ENCODE measurements at places on chromosomes 13 and 19.

DNA sequence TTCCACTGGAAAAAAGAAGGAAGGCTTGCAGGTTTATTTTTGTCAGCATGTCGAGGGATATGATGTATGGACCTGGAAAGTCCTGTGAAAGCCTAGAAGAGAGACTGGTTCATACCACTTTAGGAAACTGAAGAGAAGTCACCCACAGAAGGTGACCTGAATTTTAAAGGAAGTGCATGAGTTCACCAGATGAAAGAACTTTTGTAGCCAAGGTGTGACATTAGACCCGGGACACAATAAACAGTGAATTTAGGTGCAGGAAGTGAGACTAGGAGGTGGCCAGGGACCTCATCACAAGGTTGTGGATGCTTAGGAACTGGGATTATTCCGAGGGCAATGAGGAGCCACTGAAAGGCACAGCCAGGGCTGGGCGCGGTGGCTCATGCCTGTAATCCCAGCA is 79.1 kb downstream of the ZNF429 start:
- no peak for DNase-seq

GRCh38 chr13:100140441-100140840 is 51.5 kb downstream of the PCCA start:
- DNase-seq: no peak

- no peak for DNase-seq
Observed at GRCh38 chr19:13208672-13209483, 58.7 kb downstream of the IER2 start.

- no peak for DNase-seq
Observed at GRCh38 chr19:15286688-15287365, 45.5 kb downstream of the BRD4 start.

- no peak for DNase-seq
Observed at GRCh38 chr13:79353693-79354092, 52.4 kb downstream of the RBM26 start.

DNA sequence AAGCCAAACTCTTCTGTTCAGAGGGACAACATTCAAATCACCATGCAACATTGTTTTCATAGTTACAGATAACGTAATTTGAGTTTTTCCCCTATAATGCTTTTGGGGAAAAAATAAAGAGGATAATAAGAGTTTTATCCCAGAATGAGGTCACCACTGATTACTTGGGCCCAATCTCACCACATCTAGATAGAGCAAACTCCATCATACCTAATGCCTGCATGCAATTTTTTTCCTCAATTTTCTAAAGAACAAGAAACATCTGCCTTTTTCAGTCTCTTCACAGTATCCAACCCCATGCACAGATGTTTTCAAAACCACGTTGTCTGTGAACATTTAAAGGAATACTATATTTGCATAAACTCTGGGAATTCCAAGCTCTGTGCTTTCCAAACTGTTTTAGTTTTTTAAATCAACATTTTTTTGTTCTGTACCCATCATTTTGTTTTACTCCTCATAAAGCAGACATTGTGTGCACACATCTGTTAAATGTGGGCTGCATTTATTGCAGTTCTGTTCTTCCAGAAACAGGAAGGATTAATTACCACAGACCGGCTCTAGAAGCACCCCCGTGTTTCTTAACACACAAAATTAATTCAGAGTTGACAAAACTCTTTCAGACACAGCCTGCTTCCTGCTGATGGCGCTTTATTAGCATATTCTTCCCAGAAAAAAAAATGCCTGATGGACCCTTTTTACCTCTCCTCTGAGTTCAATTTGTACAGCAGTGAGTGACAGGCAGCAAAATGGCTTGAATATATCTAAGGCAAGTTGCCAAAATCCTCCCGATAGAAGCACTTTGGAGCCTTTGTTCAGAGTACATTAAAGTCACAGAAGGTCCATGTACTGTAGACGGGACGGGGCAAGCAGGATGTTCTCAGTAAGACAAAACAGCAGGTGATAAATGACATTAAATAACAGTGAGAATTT is 1171.9 kb downstream of the EFNB2 start:
- no peak for DNase-seq

DNA sequence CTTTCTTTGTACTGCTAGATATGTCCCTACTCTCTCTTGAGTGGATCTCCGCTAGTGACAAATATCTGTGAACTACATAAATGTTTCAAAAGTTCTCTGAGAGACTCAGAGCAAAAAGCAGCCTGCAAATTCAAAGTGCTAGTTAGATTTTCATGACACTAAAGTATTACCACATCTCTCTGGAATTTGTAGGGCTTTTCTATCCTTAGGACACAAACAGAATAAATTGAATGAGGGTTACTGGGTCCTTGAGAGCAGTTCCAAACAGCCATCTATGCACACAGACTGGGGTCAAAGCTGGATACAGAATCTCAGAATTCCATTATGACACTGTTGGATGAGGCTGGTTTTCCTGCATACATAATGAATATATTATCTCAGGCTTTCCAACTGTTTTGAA is 953.2 kb downstream of the DIAPH3 start:
- DNase-seq: no peak

- no peak for DNase-seq
Observed at GRCh38 chr13:30916991-30917390, 10.9 kb downstream of the MEDAG start.

DNA sequence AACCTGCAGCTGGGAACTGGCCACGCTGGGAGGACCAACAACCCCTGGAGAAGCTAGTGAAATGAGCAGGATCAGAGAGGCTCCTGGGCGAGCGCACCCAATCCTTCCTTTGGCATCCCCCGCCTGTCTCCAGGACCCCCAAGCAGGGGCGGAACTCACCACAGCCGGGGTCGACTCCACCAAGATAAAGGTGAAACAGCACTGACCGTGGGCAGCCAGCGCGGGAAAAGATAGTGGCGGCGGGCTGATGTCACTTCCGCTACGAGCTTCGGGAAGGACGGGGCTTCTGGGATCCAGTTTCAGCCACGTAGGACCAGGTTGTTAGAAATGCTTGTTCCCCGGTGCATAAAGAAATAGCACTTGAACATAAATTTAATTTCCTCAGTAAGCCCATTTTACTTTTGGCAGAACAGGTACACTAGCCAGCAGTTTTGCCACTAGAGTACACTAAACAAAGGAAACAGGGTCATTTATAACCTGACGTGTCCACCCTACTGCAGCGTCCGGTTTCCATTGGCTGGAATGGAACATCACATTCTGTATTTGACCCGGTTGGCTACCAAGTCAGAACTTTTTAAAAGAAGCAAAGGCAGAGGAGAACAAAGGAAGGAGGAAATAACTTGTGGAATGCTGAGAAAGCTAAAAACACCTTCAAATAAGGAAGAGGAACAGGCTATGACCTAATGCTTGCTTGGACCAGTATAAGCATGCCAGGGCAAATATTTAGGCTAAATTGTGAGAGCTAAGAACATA is 25.5 kb upstream of the ZNF562 start:
- no peak for DNase-seq

DNA sequence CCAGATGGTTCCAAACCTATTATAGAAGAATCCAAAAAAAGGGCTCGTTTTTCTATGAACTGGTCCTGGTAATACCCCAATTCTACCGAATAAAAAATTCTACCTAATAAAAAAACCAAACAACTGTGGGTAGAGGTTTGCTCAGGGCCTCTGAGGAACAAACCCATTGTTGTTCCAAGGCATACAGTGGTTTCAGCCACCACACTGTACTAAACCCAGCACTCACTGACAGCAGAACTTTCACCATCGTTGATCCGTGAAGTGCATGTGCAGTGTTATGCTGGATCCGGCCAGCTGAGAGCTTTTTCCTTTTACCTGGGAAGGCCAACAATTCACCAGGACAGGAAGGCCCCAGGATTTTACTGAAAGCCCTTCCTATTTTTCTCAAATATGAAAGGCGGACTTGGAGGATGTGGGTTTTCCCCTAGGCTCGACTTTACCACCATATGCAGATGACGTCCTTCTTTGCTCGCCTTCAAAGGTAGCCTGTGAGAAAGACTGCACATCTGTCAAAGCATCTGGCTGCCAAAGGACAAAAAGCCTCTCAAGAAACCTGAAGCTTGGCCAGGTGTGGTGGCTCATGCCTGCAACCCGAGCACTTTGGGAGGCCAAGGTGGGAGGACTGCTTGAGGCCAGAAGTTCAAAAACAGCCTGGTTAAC is 7.2 kb upstream of the PABPC3 start:
- DNase-seq: no peak

DNA sequence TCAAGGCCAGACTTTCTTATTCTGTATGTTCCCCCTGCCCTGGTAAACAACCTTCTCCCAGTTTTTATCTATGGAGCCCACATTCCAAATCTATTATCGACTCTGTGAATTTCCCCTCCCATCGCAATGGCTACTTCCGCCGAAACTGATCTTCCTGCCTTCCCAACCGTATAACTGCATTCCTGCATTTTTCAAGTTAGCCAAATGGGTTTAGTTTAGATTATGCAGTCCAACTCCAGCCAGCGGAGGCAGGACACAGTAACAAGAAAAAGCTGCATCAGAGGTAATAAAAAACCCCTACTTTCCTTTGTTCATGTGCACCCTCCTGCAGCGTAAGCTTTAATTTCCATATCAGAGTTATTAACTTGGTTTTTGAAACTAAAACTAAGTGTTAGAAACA is 112.2 kb upstream of the ZNF91 start:
- no peak for DNase-seq

GRCh38 chr13:102399791-102400674 is 1.8 kb downstream of the FGF14 start:
- peak; percentile 2 for DNase-seq

DNA sequence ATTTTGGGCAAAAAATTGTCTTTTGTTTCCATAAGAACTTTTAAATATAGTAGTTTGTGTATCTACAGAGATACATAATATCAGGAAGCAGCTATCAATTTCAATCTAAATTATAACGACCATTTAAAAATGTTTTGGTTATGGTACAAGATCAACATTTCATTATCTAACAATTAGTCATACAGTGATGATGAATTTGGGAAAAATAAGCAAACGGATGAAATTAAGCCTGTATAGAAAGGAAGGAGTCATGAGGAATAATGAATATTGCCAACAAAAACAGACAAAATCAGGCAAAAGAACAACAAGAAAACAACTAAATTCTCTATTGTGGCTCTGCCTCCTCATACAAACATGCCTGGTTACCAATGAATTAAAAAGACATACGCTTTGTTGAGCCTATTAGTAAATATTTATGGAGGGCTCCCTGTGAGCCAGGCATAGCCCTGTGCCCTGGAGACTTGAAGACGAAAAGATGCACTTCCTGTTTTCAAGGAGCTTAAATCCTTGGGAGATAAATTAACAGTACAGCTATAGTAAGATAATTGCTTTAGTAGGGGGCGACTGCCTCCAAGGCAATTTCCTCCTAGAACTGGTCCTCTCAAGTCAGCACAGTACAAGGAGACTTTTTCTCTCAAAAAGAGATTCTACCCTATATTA is 73.0 kb downstream of the NALCN start:
- no peak for DNase-seq

- no peak for DNase-seq
Observed at GRCh38 chr13:105960326-105960725, 575.1 kb downstream of the EFNB2 start.

DNA sequence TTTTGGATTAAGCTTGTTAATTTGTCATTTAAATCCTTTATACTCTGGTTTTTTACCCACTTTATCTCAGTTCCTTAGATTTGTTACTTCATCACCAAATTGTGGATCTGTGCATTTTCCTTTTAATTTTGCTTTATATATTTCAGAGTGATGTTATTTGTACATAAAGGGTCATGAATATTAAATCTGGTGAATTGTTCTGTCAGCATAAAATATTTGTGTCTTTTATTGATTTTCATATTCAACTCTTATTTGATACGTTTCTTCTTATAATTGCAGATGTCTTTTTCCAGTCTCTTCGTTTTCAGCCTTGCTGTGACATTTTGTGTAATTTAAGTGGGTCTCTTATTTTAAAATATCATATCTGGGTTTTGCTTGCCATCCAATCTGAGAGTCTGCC is 4.7 kb downstream of the SETDB2 start:
- no peak for DNase-seq

GRCh38 chr19:50378863-50379236 is 2.6 kb downstream of the NR1H2 start:
- DNase-seq: no peak

DNA sequence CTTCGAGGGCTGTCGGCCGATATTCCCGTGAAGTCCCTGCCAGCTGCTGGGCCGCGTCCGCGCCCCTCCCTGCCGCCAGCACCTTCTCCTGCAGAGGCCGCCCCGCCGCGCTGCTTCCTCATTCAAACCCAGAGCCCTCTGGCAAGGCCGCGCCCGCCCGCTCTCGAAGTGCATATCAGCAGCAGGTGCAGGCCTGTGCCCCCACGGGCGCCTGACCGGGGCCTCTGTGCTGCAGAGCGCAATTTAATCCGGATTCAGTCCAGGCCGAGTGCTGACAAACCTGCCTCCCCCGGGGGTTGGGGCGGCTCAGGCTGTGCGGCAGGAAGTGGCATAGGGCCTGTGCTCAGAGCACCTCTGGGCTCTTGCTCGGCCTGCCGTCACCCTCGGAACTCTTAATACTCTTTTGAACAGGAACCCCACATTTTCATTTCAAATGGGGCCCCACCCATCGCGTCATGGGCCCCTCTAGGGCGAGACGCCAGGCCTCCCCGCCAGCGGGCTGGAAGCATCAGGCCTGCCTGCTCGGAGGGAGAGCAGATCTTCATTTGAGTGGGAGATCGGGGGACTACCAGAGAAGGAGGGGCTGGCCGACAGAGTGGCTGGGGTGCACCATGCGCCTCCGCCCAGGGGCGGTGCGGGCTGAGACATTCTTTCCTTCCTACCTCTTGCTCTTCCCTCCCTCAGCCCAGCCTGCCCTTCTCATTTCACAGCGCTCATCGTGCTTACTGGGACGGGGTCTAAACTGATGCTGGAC is 125.7 kb downstream of the TNFRSF19 start:
- DNase-seq: peak; percentile 61

DNA sequence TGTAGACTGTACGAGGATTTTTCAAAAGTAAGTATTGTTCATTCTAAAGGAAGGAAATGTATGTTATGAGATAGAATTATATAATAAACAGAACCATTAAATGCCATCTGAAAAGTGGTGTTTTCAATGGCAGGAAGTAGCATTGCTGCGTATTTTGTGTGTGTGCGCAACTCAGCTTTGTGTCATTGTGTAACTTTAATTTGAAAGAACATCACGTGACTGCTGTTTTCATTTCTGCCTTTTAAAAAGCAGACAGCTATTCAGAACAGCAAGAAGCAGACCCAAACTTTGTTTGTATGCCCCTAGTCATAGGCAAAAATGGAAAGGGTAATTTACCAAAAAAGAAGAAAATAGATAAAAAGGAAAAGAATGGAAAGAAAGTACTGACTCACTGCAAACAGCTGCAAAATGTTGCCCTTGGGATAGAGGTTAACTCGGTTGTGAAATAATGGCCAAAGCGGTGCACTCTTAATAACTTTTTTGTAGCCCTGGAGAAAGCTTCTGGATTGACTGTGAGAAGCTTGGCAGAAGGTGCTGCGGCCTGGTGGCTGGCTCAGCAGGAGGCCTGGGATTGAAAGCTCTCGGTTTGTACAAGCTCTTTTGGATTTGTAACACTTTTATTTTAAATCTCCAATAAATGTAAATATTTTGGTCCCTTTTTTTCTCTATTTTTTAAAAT is 97.3 kb downstream of the GGACT start:
- no peak for DNase-seq
